ENCODE measurements at places on chromosomes 16 and 17.

DNA sequence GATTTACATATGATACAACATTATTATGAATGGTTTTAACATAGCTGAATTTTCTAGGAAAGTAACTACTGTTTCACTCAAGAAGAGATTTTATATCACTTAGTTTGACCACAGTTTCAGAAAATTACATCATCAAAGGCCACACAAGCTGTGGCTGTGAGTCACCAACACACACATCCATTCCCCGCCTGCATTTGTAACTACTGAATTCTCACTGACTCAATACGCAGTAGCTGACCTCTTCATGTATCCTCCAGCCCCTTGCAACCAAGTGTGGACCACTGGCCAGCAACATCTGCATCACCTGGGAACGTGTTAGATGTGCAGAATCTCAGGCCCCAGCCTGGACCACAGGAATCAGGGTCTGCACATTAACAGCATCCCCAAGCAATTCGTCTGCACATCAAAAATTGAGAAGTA is 197.6 kb downstream of the XYLT1 start:
- DNase-seq, result peak; percentile 91

- DNase-seq, result no peak
Measured at GRCh38 chr17:17523001-17523730, 27.0 kb upstream of the RASD1 start.

DNA sequence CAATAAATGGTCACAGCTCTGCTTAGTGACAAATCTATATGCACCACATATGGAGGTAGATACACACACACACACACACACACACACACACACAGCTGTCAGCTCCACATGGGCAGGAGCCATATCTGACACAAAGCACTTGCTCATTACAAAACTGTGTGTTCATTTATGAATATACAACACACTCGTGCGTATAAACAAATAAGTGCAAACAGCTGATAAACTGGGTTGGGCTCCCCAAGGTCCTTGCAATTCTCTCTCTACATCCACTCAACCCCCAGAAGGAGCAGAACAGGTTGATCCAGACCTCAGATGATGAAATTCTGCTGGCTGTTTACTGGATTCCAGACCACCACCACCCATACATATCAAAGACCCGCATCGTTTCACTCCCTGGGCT is 140.7 kb downstream of the XYLT1 start:
- DNase-seq, result no peak

- peak; percentile 64 for DNase-seq
Measured at GRCh38 chr17:79836972-79837887, 2.0 kb downstream of the CBX4 start.

GRCh38 chr17:34869641-34870040 is 91.6 kb downstream of the CCT6B start:
- DNase-seq, result no peak

- DNase-seq, result no peak
Measured at GRCh38 chr17:16887523-16888095, 84.3 kb downstream of the TNFRSF13B start.
